ENCODE measurements at places on chromosomes 12 and 14.

DNA sequence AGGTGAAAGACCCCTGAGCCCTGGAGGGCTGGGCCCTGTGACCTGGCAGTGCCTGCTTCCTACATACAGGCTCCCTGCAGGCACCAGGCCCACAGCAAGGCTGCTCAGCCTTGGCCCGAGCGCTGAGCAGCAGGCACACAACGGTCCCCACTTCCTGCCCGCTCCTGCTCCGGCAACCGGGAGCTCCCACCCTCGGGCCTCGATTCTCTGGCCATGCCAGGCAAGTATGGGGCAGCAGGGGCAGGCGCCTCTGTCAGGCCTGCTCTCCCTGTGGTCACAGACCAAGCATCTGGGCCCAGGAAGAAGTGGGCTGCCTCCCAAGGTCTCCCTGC is 30.6 kb upstream of the NUDT14 start:
- no peak for DNase-seq

GRCh38 chr14:75454963-75455546 is 27.2 kb downstream of the JDP2 start:
- DNase-seq = no peak

DNA sequence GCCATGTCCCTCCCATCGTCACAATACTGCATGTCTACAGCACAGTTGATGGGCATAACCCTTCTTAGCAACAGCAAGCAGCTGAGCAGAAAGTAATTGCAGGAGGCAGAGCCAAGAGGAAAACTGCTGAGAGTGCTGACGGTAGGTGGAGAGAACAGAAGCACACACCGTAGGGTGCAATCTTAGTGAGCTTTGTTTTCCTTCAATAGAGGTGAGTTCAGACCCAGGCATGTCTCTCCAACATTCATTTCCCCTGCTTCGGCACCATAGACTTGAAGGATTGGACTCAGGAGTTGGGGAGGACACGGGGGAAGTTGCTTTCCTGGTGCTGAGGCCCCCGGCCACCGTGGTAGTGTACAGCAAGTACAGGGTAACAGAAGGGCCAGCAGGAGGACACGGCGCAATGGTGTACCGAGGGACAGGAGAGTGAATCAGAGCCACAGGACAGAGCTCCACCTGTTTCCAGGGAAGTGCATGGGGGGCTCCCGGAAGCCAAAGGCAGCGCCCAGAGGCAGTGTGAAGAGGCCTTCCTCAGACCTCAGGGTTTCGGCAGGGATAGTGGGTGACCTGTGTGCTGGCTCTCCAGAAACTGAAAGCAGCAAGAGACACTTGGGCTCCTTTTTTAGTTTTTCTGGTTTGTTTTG is 36.3 kb upstream of the SINHCAF start:
- DNase-seq = no peak

DNA sequence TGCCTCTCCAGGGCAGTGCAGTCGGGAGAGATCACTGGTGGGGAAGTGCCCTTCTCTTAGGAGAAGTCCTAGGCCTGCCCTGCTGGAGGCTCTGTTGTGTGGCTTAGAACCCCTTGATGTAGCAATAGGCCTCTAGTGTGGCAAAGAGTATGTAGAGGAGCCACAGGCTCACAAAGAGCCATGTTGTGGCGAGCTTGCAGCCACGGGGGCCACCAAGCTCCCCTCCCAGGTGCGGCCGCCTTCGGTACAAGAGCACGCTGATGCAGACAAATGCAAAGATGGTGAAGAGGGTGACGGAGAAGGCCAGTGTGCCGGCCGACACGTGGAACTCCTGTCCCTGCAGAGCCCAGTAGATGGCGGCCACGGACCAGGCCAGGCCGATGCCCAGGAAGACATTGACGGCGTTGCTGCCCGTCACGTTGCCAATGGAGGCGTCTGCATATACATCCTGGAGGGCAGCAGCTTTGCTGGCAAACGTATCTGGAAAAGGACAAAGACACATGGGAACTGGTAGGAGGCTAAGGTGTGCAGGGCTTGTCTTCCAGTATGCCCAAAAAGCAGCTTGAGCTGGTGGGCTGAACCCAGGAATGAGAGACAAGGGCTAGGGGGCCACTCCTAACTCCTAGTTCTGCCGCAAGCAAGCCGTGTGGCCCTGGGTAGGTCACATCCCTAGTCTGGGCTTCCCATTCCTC is 142.8 kb downstream of the SLC8A3 start:
- DNase-seq = no peak

GRCh38 chr12:53055471-53056266 is 5.8 kb downstream of the TNS2 start:
- no peak for DNase-seq

GRCh38 chr12:110224379-110225304 is 56.4 kb upstream of the ATP2A2 start:
- no peak for DNase-seq

DNA sequence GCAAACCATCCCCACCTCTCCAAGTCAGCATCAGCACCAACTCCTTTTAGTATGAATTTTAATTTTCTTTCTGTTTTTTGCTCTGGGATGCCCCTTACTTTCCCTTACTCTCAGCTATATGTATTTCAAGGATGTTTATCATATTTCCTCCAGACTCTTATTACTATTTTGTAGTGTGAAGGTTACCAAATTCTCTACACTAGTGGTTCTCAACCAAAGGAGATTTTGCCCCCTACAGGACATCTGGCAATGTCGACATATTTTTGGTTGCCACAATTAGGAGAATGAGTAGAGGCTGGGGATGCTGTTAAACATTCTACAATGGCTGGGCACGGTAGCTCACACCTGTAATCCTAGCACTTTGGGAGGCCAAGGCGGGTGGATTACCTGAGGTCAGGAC is 29.1 kb upstream of the SOS2 start:
- DNase-seq = no peak

DNA sequence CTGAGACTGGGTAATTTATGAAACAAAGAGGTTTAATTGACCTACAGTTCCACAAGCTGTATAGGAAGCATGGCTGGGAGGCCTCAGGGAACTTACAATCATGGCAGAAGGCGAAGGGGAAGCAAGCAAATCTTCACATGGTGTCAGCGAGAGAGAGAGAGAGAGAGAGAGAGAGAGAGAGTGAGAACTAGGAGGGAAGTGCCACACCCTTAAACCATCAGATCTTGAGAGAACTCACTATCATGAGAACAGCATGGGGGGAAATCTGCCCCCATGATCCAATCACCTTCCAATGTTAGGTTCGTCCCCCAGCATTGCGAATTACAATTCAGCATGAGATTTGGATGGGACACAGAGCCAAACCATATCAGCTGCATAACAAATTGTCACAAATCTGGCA is 96.7 kb downstream of the CHST11 start:
- DNase-seq = no peak

- DNase-seq = no peak
Measured at GRCh38 chr14:20820063-20820904, 17.6 kb upstream of the RNASE1 start.

GRCh38 chr12:122350141-122350848 is 72.2 kb downstream of the CLIP1 start:
- no peak for DNase-seq

DNA sequence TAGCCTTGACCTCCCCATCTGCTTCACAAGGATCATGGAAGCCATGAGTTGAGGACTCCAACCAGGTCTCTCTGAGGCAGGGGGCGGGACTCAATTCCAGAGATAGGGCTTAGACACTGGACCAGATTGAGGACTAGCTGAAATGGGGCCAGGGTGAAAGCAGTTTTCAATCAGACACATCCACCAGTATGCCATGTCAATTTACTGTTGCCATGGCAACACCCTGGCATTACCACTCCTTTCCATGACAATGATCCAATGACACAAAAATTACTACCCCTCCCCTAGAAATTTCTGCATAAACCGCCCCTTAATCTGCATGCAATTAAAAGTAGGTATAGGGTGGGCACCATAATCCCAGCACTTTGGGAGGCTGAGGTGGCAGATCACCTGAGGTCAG is 18.6 kb upstream of the DCAF5 start:
- DNase-seq = no peak

- DNase-seq = no peak
Measured at GRCh38 chr14:57382283-57382682, 8.1 kb upstream of the NAA30 start.

DNA sequence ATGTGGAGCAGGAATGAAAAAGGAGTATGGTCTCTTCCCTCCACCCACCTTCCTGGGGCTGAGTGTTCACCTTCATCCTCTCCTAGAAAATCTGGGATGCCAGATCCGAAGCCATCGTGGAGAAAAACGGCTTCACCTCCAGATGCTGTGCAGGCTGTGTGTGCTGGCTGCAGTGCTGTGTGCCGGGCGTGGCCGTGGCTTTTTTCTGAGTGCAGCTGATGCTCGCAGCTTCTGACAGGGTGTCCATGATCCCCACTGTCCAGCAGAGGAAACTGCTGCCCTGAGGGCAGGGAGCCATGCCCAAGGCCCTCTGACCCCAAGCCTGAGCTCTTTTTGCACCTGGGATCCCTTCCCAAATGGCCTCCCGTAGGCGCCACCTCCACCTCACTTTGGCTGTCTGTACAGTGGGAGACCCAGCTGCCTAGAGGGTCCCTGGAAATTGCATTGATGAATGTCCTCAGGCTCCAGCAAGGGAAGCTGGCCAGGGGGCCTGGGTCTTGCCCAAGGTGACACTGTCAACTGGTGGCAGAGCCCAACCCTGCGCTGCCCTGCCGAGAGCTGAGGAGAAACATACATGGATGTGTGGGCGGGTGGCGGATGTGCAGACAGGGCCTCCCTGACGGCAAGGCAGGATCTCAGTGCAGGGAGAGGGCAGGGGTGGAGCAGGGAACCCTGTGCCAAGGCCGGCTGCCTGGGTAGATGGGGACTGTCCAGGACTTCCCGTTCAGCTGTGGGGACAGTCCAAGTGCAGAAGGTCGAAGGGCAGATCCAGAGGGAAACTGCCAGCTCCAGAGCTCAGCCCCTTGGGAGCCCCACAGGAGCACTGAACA is 53.3 kb downstream of the BEGAIN start:
- DNase-seq = no peak

DNA sequence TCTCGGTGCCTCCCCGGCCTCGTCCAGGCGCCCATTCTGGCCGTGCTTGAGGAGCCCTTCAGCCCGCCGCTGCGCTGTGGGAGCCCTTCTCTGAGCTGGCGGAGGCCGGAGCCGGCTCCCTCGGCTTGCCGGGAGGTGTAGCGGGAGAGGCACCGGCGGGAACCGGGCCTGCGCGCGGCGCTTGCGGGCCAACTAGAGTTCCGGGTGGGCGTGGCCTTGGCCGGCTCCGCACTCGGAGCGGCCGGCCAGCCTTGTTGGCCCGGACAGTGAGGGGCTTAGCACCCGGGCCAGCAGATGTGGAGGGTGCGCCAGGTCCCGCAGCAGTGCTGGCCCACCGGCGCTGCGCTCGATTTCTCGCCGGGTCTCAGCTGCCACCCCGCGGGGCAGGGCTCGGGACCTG is 168.7 kb upstream of the RPL10L start:
- no peak for DNase-seq

DNA sequence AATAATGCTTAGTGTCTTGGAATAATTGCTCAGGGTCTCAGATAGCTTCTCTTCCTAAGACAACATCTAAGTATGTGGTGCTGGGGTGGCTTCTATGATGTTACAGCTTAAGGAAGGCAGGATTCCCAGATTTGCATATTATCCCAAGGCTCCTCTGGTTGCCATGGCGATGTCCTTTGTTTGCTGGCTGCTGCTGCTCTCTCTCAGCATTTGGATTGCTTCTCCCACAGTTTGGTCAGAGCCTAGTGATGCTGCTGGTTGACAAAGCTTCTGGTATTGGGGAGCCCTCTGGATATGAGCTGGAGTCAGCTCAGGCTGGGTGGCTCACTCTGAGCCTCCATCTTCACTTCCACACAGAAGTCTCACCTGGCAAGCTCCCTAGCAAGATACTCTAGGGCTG is 56.4 kb upstream of the FBXO33 start:
- no peak for DNase-seq

GRCh38 chr12:27279826-27280225 is 35.7 kb downstream of the STK38L start:
- DNase-seq = no peak

GRCh38 chr14:64092940-64093339 is 201.2 kb downstream of the ESR2 start:
- no peak for DNase-seq

GRCh38 chr14:92538412-92538985 is 24.9 kb downstream of the RIN3 start:
- no peak for DNase-seq

- no peak for DNase-seq
Measured at GRCh38 chr12:1398673-1399072, 195.7 kb downstream of the FBXL14 start.

DNA sequence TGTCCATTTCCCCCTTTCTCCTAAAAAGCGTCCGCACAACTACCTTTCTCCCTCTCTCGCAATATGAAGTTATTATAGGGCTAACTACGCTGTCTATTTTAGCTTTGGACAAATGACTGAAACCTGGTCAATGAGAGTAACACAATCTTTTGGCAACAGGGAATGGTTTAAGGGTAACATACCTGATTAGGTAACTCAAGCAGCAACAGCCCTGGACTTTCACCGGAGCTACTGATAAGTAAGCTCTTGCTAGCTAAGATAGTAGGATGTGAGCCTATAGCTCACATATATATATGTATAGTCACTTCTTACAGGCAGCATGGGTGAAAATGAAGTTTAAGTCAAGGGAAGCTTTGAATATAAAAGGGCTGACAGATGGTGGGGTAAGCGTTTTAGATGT is 313.0 kb downstream of the CEP128 start:
- DNase-seq = no peak

DNA sequence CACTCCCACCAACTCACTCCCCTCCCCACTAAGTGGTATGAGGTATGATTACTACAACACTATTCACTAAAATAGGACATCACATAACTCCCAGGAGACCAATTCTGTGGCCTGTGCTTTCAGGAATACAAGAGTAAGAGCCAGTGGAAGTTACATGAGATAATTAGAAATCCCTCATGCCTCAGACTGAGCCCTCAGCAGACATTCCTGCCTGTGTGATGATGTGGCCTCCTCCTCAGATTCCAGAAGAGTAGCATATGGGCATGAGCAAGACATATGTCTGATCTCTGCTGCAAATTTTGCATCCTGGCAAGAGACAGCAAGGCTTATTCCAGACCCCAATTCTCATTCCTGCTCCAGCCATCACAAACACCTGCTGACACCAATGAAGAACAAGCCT is 46.0 kb upstream of the BMP4 start:
- no peak for DNase-seq

DNA sequence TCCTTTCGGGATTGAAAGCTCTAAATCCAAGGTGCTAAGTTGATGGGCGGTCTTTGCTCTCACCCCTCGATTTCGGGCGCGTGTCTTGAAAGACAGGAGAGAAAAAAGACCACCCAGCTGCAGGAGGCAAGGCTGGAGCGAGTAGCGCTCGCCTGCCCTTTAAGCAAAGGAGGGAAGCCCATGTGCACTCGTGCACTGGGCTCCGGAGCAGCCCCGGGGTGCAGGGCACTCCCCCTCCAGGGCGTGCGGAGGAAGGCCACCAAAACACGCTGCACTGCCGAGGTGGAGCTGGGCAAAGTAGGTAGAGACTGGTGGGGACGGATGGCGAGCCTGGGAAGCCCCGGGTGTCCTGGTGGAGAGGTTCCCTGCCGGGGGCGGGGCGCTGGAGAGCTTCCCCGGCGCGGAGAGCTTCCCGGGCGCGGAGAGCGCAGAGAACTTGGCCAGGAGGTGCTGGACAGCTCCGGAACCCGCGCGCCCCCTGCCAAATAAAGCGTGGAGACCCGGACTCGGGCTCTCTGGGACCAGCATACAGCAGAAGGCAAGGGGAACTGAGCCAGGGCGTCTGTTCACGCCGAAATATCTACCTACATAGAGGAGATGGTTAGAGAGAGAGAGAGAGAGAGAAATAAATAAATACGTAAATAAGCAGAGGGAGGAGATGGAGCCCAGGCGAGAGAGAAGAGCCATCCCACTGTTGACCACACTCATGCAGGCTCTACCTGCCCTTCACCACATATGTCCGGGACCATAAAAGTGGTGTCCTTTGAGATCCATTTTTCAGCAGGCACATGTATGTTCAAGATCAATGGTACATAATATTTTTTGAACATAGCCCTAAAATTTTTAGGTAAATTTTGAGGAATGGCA is 662 bp upstream of the NELL2 start:
- no peak for DNase-seq
